ENCODE measurements at places on chromosomes 1 and 21.

DNA sequence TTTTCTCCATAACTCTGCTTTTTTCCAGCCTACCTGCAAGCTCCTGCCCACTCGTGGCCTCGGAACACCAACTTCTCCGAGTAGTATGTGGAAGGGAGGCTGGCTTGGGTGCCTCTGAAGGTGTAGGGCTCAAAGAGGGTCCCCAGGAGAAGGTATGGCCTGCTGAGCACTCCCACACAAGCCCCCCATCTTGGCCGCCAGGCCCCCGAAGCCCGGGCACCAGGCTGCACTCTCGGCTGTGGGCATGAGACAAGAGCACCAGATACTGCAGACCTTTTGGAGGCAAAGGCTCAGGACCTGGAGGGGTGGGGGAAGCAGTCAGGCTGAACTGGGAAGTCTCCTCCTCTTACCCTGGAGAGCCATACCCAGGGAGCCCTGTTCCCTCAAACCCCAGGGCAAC is 1.7 kb downstream of the ZNF692 start:
- no peaks in the 10 kb centered on the region for H3K36me3 ChIP-seq
- H3K4me1 ChIP-seq: peaks cover 20% of the 10 kb centered on the region
- no peaks in the 10 kb centered on the region for H3K27me3 ChIP-seq
- no peak overlapping the region for H3K27ac ChIP-seq
- DNase-seq: peak; percentile 82

DNA sequence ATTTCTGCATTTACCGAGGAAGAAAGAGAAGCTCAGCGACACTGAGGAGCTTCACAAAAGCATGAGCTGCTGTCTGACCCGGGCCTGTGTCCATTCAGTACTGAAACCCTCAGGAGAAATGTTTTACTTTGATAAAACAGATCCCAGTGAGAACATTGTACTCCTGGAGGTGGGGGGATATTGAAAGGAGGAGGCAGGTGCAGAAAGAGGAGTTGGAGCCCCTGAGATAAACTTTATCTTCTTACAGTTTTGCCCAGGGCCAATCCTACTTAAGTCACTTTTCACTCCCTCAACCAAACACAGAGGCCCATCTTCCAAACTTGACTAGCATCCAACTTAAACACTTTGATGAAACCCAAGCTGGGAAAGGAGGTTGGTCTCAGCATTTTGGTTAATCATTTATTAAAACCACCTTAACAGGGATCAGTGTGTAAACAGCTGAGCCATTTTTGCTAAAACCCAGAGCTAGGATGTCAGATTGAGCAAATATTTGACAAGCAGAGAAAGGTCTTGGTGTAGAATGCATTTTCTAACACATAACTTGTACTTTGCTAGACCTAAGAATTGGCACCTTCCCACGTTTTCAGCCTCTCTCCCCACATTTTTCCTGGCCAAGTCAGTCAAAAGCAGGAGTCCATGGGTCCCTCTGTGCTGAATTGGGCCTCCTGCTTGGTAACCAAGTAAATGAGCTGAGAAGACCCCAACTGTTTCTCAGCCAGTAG is 32.5 kb upstream of the SARS1 start:
- no peak overlapping the region for H3K4me3 ChIP-seq
- H3K4me1 ChIP-seq: peaks cover 3% of the 10 kb centered on the region
- no peaks in the 10 kb centered on the region for H3K36me3 ChIP-seq

DNA sequence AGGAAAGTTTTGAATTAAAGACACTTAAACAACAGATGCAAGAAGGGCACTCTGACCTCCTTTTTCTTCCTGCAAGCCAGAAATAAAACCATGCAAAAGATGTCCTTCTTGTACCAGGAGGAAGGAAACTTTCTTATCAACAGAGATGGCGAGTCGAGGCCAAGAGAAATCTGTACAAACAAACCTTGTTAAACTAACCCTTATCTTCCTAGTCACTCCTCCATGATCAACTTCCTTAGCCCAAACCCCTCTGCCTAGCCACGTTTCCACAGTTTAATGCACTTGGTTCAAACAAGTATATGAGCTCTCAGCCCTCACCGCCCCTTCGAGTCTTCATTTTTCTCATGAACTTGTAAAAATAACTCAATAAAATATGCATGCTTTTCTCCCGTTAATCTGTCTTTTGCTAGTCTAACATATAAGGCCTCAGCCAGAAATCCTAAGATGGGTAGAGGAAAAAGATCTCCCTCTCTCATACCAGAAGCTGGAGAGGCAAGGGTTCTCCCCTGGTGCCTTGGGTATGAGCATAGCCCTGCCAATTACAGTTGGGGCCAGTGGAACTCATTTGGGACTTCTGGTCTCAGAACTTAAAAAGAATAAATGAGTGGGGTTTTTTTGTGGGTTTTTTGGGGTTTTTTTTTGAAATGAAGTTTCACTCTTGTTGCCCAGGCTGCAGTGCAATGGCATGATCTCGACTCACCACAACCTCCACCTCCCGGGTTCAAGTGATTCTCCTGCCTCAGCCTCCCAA is 141.7 kb upstream of the SOD1 start:
- H3K27me3 ChIP-seq: no peaks in the 10 kb centered on the region
- H3K36me3 ChIP-seq: no peaks in the 10 kb centered on the region
- DNase-seq: no peak
- H3K4me1 ChIP-seq: no peaks in the 10 kb centered on the region
- no peak overlapping the region for H3K27ac ChIP-seq
- H3K4me3 ChIP-seq: no peak overlapping the region

DNA sequence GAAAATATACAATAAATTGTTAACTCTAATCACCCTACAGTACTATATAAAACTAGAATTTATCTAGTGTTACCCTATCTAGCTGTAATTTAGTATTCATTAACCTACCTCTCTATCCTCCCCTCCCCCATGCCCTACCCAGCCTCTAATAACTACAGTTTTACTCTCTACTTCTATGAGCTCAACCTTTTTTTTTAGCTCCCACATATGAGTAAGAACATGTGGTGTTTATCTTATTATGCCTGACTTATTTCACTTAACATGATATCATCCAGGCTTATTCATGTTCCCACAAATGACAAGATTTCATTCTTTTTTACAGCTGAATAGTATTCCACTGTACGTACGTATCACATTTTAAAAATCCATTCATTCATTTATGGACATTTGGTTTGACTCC is 46.0 kb upstream of the WARS2 start:
- no peak overlapping the region for H3K27ac ChIP-seq
- no peak for DNase-seq
- H3K4me3 ChIP-seq: no peak overlapping the region

GRCh38 chr21:44890961-44891541 is 17.6 kb upstream of the PTTG1IP start:
- H3K36me3 ChIP-seq: no peaks in the 10 kb centered on the region
- no peak for DNase-seq
- no peak overlapping the region for H3K27ac ChIP-seq
- H3K4me3 ChIP-seq: no peak overlapping the region
- no peaks in the 10 kb centered on the region for H3K4me1 ChIP-seq
- no peaks in the 10 kb centered on the region for H3K27me3 ChIP-seq

GRCh38 chr1:215128504-215128903 is 46.0 kb downstream of the KCNK2 start:
- H3K27ac ChIP-seq: no peak overlapping the region
- no peaks in the 10 kb centered on the region for H3K36me3 ChIP-seq
- no peak overlapping the region for H3K4me3 ChIP-seq
- H3K27me3 ChIP-seq: no peaks in the 10 kb centered on the region
- no peak for DNase-seq

DNA sequence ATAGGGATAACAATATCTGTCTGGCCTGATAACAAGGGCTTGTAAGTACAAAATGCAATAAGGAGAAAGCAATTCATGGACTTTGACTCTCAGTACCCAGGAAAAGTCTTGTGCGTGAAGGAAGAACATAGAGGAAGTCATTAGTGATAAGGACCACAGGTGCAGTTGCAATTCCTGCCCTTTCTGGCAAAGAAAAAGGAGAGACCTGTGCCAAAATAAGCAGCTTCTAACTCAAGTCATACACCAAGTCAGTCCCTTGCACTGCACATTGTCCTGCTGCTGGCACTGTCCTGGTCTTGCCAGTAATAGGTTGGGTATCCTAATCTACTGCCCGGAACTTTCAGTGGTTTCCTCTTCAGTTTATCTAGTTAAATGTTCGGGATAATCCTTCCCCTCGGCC is 14.8 kb upstream of the SOD1 start:
- H3K4me3 ChIP-seq: no peak overlapping the region
- no peak for DNase-seq
- H3K36me3 ChIP-seq: no peaks in the 10 kb centered on the region
- H3K4me1 ChIP-seq: no peaks in the 10 kb centered on the region
- no peak overlapping the region for H3K27ac ChIP-seq

GRCh38 chr1:43597721-43598120 is 52.2 kb upstream of the KDM4A start:
- H3K4me1 ChIP-seq: no peaks in the 10 kb centered on the region
- no peak overlapping the region for H3K27ac ChIP-seq
- H3K36me3 ChIP-seq: no peaks in the 10 kb centered on the region
- no peak overlapping the region for H3K4me3 ChIP-seq
- no peak for DNase-seq

GRCh38 chr1:113660088-113660487 is 99.2 kb downstream of the PHTF1 start:
- no peak overlapping the region for H3K4me3 ChIP-seq
- no peaks in the 10 kb centered on the region for H3K27me3 ChIP-seq
- no peaks in the 10 kb centered on the region for H3K4me1 ChIP-seq
- no peak for DNase-seq

DNA sequence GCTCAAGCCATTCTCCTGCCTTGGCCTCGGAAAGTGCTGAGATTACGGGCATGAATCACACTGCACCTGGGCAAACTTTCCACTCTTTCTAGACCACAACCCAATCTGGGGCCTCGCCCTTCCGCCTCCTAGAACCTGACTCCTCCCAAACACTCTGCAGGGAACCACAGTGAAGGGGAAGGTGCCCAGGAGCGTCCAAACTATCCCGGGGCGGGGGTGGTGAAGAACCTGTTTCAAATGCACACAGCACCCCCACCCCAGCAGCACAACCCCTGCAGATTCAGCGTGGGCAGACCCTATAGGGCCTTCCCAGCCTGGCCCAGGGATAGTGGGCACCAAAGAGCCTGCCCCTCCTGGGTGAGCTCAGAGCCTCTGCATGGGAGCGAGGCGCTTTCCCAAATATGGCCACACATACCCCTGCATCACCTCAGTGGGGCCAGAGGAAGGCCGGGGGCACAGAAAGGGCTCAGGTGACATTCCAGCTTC is 86.9 kb downstream of the STUM start:
- peaks cover 58% of the 10 kb centered on the region for H3K4me1 ChIP-seq
- no peaks in the 10 kb centered on the region for H3K27me3 ChIP-seq
- H3K36me3 ChIP-seq: peaks cover 44% of the 10 kb centered on the region
- no peak overlapping the region for H3K4me3 ChIP-seq
- DNase-seq: no peak

DNA sequence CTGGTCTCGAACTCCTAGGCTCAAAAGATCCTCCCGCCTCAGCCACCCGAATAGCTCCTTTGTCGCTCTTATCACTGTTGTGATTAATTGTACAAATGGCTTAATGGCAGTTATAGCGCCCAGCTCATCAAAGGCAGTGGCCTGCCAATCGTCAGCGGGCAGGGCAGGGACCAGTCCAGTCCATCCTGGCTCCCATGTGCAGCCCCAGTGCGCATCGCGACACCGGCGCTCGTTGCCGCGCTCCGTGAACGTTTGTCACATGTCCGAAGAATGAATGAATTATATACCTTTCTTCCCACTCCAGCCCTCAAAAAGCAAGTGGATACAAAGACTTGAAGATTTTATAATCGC is 18.4 kb downstream of the MTX1 start:
- no peaks in the 10 kb centered on the region for H3K36me3 ChIP-seq
- no peaks in the 10 kb centered on the region for H3K27me3 ChIP-seq
- H3K27ac ChIP-seq: peak overlapping the region; percentile 79
- H3K4me1 ChIP-seq: peaks cover 27% of the 10 kb centered on the region
- H3K4me3 ChIP-seq: peak overlapping the region; percentile 66

DNA sequence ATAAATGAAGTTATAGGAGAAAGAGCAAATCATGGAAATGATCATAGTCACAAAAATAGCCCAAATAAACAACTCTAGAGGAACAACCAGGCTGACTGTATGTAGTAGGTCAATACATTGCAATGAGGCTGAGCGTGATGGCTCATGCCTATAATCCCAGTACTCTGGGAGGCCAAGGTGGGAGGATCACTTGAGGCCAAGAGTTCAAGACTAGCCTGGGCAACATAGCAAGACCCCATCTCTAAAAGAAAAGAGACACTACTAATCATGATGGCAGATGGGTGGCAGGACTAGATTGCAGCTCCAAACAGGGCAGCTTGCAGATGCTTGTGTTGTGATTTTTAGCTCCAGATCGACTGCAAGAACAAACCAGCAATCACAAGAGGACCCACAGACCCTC is 27.6 kb downstream of the NDC1 start:
- DNase-seq: no peak
- no peaks in the 10 kb centered on the region for H3K4me1 ChIP-seq
- no peak overlapping the region for H3K27ac ChIP-seq

DNA sequence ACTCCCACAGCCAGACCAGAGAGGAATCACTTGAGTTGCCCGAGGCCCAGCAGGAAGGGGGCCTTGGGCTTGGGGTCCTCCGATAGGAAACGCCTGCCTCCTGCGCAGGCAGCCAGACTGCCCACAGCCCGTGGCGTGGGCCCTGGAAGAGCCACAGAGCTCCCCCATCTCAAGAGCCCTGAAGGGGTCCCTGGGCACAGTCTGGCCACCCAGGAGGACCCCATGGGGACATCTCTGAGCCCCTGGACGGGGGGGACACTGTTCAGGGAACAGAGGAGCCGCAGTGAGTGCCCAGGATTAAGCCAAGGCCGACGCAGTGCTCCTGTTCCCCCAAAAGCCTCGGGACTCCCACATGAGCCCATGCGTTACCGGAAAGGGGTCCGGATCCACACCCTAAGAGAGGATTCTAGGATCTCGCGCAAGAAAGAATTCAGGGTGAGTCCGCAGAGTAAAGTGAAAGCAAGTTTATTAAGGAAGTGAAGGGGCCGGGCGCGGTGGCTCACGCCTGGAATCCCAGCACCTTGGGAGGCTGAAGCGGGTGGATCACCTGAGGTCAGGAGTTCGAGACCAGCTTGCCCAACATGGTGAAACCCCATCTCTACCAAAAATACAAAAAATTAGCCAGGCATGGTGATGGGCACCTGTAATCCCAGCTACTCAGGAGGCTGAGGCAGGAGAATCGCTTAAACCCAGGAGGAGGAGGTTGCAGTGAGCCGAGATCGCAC is 38.1 kb upstream of the LBR start:
- peaks cover 26% of the 10 kb centered on the region for H3K4me1 ChIP-seq
- H3K36me3 ChIP-seq: no peaks in the 10 kb centered on the region
- H3K27me3 ChIP-seq: no peaks in the 10 kb centered on the region
- DNase-seq: no peak
- H3K4me3 ChIP-seq: no peak overlapping the region
- H3K27ac ChIP-seq: no peak overlapping the region

DNA sequence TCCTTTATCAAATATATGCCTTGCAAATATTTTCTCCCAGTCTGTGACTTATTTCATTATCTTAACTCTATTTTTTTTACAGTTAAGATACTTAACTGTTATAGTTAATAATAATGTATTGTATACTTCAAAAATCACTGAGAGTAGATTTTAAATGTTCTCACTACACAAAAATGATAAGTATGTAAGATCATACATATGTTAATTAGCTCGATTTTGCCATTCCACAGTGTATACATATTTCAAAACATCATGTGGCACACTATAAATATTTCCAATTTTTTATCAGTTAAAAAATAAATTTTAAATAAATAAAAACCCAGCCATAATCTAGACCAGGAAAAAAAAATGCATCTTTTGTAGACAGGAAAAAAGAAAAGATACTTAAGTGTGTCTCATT is 27.2 kb downstream of the CTTNBP2NL start:
- no peak for DNase-seq
- no peak overlapping the region for H3K4me3 ChIP-seq
- H3K27me3 ChIP-seq: no peaks in the 10 kb centered on the region

- H3K27ac ChIP-seq: no peak overlapping the region
- H3K27me3 ChIP-seq: no peaks in the 10 kb centered on the region
- peaks cover 10% of the 10 kb centered on the region for H3K4me1 ChIP-seq
- no peaks in the 10 kb centered on the region for H3K36me3 ChIP-seq
- DNase-seq: no peak
- no peak overlapping the region for H3K4me3 ChIP-seq
These were observed 48.7 kb downstream of the EIF2D start for GRCh38 chr1:206563367-206564207.

Measured in vagina (tissue), 2 donors.